T-cell (primary cell): ENCODE measurements at places on chromosomes 4 and X.

DNA sequence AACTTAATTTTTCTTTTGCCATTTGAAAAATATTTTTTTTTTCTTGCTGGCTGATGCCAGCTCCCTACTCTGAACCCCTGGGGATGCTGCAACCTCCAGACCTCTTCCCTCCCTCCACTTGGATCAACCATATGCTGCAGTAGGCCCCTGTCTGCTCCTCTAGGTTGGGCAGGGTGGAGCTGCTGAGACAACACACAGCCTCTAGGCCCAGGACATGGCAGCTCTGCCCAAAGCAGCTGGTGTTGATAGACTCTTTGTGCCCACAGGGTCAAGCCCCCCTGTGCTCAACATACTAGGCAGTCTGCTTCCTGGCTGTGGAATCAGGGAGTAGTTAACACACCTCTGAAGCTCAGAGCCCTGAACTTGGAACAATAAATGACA is 19.9 kb upstream of the CLNK start:
- no peak for DNase-seq

- no peak for DNase-seq
Observed at GRCh38 chr4:179695175-179695574, 2252.9 kb upstream of the AGA start.

- DNase-seq: no peak
Observed at GRCh38 chr4:7665321-7665720, 230.6 kb upstream of the PSAPL1 start.

GRCh38 chr4:139777757-139778156 is 112.1 kb downstream of the MGST2 start:
- DNase-seq: no peak

- no peak for DNase-seq
Observed at GRCh38 chrX:34332334-34332733, 200.2 kb upstream of the FAM47A start.

DNA sequence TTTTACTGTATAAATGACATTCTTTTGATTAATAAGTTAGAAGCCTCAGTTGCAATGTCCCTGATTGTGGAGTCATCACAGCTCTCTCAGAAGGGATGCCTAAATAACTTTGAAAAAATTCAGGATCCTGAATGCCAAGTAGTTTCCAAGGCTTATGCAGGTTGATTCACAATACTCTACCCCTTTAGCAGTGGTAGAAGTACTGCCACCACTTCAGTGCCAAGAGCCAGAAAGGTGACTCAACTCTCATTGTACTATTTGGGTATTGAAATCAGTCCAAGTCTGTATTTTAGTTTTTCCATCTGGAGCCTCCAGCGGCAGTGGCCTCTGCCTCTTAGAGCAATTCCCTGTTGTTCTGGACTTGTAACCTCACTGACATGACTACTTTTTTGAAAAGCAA is 320.1 kb upstream of the NDST4 start:
- DNase-seq: no peak

DNA sequence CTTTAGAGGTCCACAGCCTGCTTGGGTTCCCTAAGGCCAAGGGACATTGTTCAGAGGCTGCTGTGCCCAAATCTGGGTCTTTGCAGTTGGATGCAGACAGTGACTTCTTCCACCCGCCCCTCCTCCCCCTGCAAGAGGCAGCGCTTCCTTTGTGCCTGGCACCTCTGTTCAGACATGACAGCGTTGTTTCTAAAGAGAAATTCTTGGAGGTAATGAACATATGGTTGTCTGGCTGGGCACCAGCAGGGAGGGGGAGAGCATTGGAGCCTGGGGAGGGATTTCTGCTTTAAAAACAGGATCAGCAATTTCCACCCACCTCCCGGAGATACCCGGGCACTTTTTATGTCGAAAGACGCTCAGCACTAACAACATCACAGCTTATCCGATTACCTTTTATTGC is 51.5 kb downstream of the PSAPL1 start:
- no peak for DNase-seq

DNA sequence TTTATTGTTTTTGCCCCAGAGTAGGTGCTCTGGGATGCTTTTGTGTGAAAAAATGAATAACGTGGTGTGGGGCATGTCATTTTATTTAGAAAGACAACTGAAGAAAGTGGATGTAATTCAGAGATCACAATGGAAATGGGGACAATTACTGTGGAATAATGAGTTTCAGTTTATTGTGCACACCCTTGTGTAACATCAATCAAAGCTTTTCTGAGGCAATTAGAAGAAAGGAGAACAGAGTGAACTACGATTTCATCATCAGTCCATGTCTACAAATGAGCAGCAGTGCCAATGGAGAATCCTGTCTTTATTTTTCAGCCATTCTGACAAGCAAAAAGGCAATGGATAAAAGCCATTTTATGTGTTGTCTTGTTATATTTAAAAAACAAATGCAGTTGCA is 339.2 kb downstream of the TMA16 start:
- no peak for DNase-seq

DNA sequence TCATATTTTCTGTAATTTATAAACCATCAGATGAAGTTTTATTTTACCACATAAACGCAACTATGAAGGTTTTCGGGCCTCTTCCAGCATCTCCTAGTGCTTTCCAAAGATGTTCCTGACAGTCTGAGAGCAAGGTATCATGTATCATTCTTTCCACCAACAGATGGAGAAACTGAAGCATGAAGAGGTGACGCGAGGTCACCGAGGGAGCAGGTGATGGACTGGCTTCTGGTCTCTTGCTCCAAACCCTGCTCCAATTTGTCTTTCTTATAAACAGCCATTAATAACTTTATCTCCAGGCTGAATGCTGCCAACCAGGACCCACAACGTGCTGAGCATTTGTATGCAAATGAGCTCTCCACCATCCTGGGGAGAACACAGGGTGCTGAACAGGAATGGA is 86.3 kb upstream of the MAML3 start:
- no peak for DNase-seq

- no peak for DNase-seq
Observed at GRCh38 chr4:66572949-66573348, 902.7 kb upstream of the EPHA5 start.

- no peak for DNase-seq
Observed at GRCh38 chr4:70544279-70544868, 26.0 kb downstream of the AMTN start.

DNA sequence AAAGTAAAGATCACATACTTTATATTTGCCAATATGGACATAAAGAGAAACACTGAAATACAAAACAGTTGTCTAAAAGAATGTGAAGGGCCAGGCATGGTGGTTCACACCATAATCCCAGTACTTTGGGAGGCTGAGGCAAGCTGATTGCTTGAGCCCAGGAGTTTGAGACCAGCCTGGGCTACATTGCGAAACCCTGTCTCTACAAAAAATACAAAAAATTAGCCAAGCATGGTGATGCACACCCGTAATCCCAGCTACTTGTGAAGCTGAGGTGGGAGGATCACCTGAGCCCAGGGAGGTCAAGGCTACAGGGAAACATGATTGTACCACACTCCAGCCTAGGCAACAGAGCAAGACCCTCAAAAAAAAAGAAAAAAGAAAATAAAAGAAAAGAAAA is 11.8 kb downstream of the RBM47 start:
- DNase-seq: no peak

GRCh38 chrX:98939456-98939855 is 1470.6 kb downstream of the PCDH19 start:
- no peak for DNase-seq

GRCh38 chr4:39900966-39901365 is 76.7 kb downstream of the PDS5A start:
- no peak for DNase-seq
